Naive thymus-derived CD4-positive, alpha-beta T cell (primary cell): ENCODE measurements at places on chromosomes 2 and 18. TPM values are rescaled to one million over a fixed set of nuclear protein-coding genes. Genes with fewer than 3 reads are reported as not detected.

The PTH2R gene
- not detected for polyA plus RNA-seq

- no peak overlapping the region for H3K27ac ChIP-seq
- no peaks in the 10 kb centered on the region for H3K27me3 ChIP-seq
- no peaks in the 10 kb centered on the region for H3K4me1 ChIP-seq
- no peak overlapping the region for H3K4me3 ChIP-seq
- no peak for DNase-seq
Observed at GRCh38 chr2:19377717-19378116, 19.3 kb upstream of the OSR1 start.

- no peaks in the 10 kb centered on the region for H3K4me1 ChIP-seq
- peak; percentile 30 for DNase-seq
- no peak overlapping the region for H3K4me3 ChIP-seq
- no peak overlapping the region for H3K27ac ChIP-seq
- no peaks in the 10 kb centered on the region for H3K27me3 ChIP-seq
Observed at GRCh38 chr2:160353166-160353565, 140.4 kb downstream of the RBMS1 start.

DNA sequence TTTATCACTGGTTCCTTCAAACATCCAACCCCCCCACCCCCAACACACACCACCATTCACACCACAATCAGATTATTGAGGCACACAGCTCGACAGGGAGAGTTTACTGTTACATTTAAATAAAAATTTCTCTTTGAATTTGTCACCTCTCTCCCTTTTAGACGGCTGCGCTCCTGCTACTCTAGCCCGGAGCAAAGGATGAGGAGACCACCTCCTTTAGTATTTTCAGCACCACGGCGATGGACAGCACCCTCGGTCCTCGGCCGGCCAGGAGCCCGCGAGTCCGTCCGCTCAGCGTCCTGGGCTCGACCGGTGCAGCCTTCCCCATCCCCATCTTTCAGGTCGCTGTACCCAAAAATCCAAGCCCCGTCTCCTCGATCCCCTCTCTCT lies 892 bp downstream of the CELF4 start:
- DNase-seq, result no peak
- no peaks in the 10 kb centered on the region for H3K36me3 ChIP-seq
- no peak overlapping the region for H3K4me3 ChIP-seq
- H3K4me1 ChIP-seq, result no peaks in the 10 kb centered on the region
- H3K27ac ChIP-seq, result no peak overlapping the region

- H3K4me1 ChIP-seq, result peaks cover 7% of the 10 kb centered on the region
- no peak overlapping the region for H3K27ac ChIP-seq
- no peaks in the 10 kb centered on the region for H3K27me3 ChIP-seq
- DNase-seq, result no peak
Observed at GRCh38 chr18:57084331-57085271, 62.3 kb upstream of the BOD1L2 start.

GRCh38 chr2:24682304-24682703 lies 110.9 kb downstream of the PTRHD1 start:
- no peak for DNase-seq
- H3K36me3 ChIP-seq, result no peaks in the 10 kb centered on the region
